ENCODE measurements at places on chromosomes 7 and 10.

DNA sequence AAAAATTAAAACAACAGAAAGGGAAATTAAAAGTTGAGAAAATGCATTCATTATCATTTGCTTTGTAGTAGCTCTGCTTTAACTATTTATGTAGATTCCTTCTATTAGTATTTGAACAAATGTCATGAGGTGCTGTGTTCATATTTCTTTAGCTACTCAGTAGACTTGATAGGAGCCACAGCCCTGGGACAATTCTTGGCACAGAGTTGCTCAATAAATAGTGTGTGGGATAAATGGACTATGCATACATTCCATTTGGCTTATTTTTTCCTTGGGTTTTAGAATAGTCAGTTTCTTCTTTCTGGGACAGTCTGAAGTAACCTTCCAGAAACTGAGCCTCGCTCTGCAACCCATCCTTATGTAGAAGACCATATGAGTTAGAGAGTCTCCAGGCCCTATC lies 13.4 kb downstream of the RPP30 start:
- no peak for DNase-seq

- no peak for DNase-seq
Measured at GRCh38 chr10:11636697-11637303, 25.4 kb upstream of the USP6NL start.

DNA sequence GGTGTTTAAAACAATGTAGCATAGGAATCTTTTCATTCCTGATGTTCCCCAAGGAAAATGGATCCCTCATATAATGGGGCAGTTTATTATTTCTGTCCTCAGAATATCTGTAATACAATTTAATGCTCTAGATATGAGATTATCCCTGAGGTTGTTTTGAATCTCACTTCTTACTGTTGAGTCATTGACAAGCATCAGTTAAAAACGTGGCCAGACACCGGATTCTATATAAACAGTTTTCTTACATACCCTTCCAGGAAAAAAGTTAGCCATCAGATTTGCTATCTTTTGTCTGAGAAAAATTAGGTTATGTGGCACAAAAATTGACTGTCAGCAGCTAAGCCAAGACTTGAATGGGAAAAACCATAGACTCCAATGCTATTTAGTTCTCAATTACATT lies 539.8 kb upstream of the CELF2 start:
- no peak for DNase-seq

DNA sequence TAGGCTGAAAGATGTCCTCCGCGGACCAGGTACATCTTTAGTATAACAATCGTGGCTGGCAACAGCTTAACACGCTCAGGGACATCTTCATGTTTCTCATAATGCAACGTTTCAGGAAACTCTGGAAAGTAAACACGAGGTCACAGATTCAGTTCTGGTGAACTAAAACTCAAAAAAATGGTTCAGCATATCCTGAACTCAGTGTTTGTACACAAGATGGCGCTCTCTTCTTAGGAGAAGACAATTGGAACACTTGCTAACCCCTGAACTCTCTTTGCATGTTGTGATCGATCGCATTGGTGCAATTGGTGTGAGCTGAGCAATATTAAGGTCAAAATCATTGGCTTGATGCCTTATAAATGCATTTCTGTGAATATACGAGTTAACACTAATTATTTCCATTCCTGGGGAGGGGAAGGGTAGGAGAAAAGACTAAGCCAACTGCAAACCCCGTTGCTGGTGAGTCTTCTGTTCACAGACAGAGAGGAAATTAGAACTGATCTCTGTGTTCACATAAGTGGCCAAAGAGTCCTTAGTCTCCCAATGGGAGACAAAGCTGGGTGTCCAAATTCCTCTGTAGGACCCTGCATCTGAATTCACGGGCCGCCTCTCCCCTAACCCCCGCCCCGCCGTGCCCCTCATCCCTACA lies 52.6 kb upstream of the FAM180A start:
- DNase-seq, result no peak

DNA sequence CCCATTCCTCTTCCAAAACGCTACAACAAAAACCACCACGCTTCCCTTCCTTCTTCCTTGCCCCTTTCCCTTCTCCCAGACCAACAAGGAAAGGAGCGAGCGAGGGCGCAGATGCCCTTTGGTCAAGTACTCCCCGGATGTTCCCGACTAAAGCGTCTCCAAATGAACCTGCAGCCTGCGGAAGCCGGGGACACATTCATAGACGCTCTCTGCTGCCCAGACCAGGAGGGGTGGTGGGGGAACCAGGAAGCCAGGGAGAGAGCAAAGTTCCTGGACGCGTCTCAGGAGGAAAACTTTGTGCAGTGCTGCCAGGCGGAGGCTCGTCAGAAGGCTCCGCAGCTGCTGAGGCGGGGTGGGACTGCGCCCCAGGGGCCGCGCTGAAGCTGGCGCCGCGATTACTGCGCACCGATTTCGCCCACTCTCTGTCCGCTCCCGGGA lies 754 bp downstream of the SEMA3D start:
- no peak for DNase-seq

All from effector memory CD4-positive, alpha-beta T cell (primary cell).